ENCODE measurements at places on chromosomes 5 and 9.

GRCh38 chr9:25918761-25919160 is 240.5 kb upstream of the TUSC1 start:
- no peak for DNase-seq

- no peak for DNase-seq
Measured at GRCh38 chr9:81537964-81538363, 151.4 kb downstream of the TLE1 start.

DNA sequence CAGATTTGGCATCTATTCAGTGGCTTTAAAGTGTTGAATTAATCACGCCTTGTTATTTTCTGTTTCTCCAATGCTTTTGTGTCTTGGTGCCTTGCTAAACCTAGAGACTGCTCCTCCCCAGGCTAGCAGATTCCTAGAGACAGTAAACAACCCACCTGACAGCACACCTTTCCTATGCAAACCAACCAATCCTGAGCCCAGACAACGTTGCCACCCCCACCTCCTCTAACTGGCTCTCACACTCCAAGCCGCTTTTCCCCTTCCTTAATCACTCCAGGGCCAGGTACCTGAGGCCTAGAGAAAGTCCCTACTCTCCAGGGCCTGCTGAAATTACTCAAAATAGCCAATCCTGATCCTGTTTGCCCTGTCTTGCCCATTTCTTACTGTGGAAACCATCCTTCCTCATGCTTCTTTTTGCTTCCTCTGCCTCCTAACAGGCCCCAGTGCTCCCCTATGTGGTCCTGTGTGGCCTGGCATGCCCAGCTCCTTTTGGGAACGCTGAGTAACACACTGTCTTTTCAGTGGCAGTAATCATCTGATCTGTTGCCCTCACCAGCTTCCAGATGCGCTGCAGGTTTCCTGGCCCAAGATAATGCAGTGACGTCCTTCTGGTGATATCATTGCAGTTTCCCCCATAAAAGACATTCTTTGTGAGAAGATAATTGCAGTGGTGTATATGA is 53.4 kb downstream of the GAS1 start:
- no peak for DNase-seq

DNA sequence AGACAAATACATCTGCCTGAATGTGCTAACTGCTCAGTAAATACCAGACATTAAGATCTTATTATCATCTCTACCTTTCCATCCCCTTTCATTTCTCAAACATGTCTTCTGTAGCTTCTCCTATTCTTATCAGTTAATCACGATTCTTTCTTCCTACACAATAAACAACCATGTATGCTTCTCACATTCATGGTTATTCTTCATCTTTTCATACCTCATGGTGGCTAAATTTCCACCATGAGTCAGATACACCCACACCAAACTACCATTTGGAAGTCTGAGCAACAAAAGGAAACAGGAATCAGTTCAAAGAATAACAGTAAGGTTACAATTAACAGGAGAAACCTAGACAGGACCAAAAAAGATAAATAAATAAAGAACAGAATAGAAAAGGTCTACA is 7.7 kb downstream of the ZNF622 start:
- DNase-seq: no peak

DNA sequence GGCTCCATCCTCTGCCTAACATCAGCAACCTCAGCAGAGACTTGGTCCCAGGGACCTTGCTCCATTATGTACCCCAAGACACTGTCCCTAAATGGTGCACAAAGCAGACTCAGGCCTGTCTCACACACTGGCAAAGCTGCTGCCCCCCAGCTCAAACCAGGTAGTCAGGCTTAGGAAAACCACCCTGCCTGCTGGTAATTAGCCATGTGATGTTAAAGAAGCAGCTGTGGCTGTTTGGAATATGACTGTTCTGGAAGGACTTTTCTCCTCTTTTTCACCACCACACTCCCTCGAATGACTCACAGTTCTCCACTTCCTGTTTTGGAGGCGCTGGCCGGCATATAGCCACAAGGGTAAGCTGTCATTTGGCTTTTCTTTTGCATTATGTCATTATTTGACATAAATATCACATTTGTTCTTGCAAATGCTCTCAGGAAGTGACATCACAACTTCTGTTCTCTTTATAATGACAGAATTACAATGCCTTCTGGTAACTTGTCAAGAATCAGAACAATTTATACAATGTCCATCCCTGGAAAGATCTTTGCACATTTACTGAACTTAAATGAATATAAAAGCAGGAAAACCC is 113.9 kb downstream of the SUSD1 start:
- no peak for DNase-seq

GRCh38 chr5:96839071-96839592 is 31.4 kb upstream of the ERAP1 start:
- no peak for DNase-seq

- no peak for DNase-seq
Measured at GRCh38 chr9:110095776-110096175, 112.2 kb downstream of the C9orf152 start.

DNA sequence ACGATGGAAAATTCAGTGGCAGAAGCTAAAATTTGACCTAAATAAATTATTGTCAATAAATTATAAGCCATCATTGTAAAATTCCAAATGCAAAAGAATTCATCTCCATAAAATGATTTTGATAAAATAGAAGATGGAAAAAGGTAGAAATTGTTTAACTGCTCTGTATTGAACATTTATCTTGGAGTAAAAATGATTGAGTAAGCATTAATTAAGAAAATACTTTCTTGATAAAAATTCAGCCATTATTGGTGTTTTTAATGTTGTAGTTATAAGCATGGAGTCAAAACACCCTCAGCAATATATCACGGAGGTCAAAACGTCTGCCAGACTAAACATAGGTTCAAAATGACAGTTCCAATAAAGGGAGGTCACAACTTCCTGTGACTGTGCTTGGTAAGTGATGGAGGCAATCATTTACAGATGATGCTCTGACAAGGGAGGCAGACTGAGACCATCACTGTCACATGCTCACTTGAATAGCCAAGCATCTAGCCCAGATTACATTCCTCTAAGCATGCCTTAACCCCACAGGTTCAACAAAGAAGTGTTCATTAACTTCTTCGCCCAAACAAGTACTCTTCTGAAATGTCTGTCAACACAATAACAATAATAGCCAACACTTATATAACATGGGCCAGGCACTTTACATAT is 69.5 kb downstream of the SH3TC2 start:
- DNase-seq: no peak

GRCh38 chr5:36647046-36647445 is 40.6 kb downstream of the SLC1A3 start:
- no peak for DNase-seq

DNA sequence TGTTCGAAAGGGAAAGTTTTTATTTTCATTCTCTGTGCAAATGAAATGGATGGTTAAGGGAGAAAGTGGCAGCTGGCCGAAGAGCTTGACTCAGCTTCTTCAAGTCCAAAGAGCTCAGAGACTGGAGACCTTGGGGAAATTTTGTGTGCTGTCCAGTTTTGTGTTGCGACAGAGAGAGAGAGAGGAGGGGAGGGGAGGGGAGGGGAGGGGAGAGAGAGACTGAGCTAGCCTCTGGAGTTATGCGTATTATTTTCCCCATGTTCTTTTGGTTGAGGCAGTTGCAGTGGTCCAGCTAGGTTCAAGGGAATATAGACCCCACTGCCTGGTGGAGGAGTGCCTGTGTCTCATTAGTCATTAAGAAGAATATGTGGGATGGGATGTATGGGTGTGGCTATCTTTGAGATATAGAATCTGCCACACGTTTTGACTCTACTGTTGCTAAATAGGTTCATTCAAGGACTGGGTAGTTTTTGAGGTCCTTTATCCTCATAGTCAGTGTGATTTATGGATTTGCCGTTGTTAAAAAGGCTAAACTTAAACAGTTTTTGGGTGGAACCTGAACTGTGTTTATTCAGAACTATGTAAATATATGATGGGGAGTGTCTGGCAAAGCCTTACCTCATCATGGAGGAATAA is 69.7 kb downstream of the ARHGAP26 start:
- DNase-seq: no peak

DNA sequence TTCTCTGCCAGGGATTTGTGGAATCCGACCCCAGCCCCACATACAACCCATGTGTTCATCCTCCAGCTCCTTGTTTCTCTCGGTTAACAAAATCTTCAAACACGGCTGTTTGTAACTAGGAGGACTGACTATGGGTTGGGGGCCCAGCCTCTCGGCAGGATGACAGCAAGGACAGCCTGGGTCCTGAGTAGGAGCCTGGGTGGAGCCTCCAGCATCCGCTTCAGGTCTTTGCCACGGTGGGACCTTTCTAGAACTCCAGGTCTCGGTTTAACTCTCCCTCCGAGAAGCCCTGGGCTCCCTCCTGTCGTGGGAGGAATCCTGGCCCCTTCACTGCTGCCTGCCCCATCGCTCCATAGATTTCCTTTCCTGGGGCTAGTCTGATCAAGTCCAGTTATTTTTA is 248.5 kb downstream of the PBX3 start:
- DNase-seq: no peak

- no peak for DNase-seq
Measured at GRCh38 chr5:88681211-88681803, 201.7 kb downstream of the MEF2C start.

- no peak for DNase-seq
Measured at GRCh38 chr5:174335682-174336364, 290.3 kb downstream of the NSG2 start.

DNA sequence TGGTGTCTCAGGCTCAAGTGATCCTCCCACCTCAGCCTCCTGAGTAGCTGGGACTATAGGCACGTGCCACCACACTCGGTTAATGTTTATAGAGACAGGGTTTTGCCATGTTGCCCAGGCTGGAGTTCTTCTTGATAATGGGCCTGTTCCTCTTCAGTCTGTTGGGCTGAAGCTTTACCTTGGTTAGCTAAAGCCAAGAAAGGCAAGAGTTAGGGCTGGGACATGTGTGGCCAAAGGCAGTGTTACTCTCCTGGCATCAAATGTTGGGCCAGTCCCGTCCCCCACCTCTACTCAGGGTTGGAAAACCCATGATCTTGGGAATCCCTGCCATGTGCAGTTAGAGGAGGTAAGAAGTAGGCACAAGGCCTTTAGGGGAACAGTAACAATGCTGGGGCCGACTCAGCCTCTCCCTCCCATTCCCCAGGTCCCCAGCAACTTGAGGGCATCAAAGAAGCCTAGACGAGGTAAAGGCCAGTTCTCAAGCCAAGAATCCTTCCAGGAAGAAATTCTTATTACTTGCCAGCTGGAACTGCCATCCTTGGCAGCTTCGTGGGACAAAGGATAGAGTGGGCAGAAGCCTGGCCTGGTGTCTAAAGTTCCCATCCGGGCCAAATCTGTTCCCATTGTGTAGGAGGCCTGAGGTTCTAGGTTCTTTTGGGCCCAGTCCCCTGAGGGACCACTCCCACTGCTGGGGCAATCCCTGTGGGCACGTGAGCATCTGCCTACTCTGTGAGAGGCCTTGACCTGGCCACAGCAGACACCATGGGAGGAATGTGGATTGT is 4.5 kb downstream of the EGR1 start:
- no peak for DNase-seq

GRCh38 chr5:58940446-58940845 is 357.6 kb downstream of the RAB3C start:
- DNase-seq: no peak

Measured in glutamatergic neuron (in vitro differentiated cells).